Stimulated activated CD4-positive, alpha-beta T cell treated with anti-CD3 and anti-CD28 coated beads, TNF-alpha, amount 100 ng/mL, for 1 hour (primary cell): ENCODE measurements at places on chromosomes 7 and 10.

GRCh38 chr10:100749309-100750217, 4.2 kb downstream of the PAX2 start:
- DNase-seq, result no peak

DNA sequence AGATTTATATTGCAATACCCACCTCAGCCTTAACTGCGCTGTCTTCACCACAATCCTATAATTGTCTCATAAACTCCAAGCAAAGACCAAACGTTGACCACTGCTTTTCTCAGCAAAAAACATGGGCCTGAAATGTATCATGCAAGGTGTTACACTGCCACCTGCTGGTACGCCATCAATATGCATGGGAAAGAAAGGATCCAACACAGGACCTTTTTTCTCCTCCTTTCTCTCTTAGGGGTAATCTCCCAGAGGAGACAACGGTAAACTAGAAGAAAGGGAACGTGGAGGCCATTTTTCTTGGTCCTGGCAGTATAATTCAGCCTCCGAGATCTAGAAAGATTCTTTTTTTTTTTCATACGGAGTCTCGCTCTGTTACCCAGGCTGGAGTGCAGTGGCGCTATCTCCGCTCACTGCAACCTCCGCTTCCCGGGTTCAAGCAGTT, 79.1 kb upstream of the MPP7 start:
- peak; percentile 66 for DNase-seq

- DNase-seq, result no peak
Observed at GRCh38 chr10:125521721-125522680, 161.0 kb downstream of the TEX36 start.

DNA sequence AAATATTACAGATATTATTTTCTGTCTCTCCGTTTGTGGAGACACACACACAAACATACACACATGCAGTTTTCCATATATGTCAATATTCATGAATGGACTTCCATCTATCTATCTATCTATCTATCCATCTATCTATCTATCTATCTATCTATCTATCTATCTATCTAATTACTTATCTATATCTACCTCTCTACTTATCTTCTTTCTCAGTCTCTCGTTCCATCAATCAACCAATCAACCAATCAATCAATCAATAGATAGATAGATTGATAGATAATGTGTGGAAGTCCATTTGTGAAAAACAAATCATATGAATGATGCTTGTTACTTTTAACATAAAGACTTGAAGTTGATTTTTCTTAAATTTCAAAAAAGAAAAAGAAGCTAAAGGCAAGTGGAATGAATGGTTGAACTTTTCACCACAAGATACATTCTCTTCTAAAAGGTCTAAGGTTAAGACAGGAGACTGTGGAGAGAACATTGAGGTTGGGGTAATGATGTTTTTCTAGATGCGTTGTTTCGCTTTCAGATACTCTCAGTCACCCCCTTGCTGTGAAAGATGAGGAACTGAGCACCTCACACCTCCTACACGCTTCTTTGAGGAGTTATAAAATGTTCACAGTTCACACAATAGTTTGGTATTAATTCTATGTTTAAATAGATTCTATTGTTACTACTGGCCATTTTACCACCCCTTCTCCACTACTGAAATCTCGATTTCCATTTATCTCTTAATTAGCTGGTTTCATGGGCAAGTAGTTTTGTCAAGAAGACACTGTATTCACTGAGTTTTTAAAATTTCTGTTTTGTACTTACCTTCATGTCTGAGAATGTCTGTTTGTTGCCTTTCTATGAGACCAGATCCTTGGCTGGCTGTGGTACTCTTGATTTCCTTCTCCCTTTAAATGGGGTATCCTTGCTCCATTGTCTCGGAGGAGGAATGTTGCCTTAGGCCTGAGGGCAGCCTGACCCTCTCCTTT, 114.1 kb downstream of the EMX2 start:
- no peak for DNase-seq

DNA sequence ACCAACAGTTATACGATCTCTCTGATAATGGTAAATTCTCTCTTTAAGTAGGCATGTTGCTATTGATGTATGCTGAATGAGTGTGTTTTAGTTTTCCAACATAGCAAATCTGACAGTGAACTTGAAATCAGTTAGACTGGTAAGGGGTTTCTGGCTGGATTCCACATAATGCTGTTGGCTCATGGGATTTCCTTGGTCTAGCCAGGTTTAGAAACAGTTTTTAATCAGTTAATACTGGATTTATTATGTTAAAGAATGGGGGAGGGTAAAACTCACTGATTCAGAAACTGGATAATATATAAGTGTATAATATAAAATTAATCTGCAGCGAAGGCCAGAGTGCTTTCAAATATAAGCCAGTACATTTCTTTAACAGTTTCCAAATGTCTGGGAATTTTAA, 55.6 kb downstream of the PCDH15 start:
- DNase-seq, result no peak

DNA sequence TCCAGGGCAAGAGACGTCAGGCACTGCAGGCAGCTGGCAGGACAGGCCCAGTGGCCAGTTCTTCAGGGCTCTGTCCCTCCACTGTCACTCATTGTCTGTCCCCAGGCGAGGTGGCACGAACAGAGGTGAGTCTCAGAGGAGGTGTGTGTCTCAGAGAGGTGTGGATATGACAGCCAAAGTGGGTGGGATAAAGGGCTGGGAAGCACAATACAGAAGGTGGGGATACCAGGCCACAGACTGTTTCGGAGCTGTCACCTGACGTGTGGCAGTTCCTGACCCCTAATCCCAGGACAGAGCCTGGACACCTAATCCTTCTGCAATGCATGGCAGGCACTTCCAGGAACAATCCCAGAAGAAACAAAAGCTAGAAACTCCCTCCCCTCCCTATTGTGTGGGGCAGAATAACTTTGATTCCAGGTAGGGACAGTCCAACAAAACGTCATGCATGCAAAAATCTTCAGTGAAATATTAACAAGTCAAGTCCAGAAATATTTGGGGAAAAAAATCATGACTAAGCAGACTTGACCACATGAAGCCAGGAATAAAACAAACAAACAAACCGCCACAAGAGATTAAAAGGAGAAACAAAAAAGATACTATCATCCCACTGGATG, 11.6 kb downstream of the KLRG2 start:
- no peak for DNase-seq

- DNase-seq, result no peak
Observed at GRCh38 chr7:32453341-32454011, 36.7 kb downstream of the LSM5 start.

- DNase-seq, result no peak
Observed at GRCh38 chr7:42960762-42961161, 28.6 kb downstream of the MRPL32 start.

GRCh38 chr10:77090381-77091356, 546.9 kb downstream of the KCNMA1 start:
- no peak for DNase-seq

DNA sequence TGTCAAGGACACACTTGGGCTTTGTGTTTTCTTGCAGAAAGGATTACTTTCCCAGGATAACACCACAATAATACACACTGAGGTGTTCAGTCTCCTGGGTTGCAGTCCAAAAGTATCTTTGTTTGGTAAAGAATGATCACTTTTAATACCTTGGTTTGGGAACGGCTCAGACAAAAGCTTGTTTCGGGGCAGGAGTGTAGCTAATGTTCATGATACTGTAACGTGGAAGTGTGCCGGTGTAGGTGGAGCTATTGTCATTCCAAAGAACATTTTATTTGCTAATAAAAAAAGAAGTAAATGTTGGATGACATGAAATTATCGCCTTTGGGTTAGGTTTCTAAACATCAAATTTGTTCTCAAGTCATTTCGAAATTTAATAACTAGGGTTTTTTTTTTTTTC, 1.2 kb downstream of the EIF4H start:
- DNase-seq, result no peak

DNA sequence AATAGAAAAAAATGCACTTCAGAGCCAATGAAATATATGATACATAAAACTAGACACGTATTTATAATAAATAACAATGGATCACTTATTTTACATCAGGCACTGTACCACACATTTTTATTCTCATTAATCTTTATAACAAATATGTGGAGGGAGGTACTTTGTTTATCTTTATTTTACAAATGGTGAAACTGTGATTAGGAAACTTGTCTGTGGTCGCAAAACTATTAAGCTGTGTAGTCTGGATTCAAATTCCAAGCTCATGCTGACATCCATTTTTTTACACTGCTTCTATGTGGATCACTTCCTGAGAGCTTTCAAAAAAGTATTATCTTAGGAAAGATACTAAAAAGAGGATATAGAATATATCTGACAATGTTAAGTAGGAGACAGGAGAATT, 978.6 kb downstream of the SORCS1 start:
- no peak for DNase-seq

DNA sequence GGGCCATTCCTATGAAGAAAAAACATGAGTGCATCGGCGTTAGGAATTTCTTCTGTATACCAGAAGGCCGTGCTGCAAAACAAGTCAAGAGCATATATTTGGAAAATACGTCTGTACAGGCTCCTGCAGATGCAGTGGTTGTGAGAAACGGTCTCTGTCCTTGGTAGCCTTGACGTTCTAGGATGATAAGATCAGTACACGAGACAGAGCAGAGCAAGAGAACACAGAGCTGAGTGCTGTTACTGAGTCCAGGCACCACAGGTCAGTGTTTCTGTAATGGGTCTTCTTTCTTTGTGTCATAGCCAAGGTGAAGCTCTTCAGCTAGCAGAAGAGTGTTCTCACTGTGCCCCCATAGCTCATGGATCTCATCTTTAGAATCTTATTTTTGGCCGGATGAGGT, 62.8 kb downstream of the WDR37 start:
- no peak for DNase-seq

DNA sequence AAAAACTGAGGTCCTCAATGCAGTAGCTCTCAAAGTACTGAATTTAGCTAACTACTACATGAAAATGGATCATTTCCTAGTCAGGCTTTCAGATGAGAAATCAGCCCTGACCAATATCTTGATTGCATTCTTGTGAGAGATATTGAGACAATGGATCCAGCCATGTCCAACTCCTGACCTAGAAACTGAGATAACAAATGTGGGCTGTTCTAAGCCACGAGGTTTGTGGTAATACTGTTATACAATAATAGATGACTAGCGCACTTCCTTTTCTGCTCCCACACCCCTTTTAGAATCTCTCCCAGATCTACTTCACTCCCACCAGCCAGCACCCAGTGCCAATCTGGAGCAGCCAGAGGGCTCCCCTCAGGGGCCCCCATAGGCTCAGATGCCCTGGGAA, 209.3 kb upstream of the KMT2E start:
- no peak for DNase-seq

DNA sequence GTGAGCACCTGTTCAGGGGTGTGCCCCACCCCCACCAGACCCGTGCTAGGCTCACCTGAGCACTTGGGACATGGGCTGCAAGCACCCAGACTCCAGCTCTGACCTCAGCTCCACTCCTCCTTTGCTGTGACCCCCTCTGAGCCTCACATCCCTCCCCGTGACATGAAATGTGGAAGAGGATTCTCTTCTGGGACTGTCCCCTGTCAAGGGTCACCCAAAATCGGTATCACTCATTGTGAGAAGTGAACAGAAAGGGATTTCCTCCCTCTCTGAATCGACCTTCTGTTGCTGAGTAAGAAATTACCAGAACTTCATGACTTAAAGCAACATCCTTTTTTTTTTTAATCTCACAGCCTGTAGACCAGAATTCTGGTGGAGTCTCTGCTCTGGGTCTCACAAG, 6.2 kb upstream of the CHST15 start:
- no peak for DNase-seq

DNA sequence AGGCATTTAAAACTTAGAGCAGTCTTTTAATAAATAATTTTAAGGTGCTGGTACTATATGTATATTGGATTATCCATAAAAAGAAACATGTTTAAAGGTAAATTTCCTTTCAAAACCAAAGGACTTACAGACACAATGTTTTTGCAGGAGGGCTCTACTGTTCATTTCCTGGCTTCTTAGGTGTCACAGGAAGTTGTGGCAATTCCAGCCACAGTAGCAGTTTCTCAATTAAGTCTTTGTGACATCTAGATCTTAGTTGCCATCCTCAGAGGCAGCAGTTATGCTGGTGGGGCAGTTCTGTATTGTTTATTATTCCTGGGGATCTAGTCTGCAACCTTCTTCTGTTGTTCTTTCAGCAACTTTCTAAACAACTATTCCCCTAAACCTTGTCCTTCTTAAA, 460.1 kb downstream of the MAGI2 start:
- no peak for DNase-seq

- no peak for DNase-seq
Observed at GRCh38 chr7:13628239-13629001, 361.0 kb downstream of the ETV1 start.

- DNase-seq, result no peak
Observed at GRCh38 chr7:64883113-64883905, 19.8 kb upstream of the ZNF273 start.

GRCh38 chr10:21327289-21327993, 198.0 kb downstream of the SKIDA1 start:
- DNase-seq, result no peak

- DNase-seq, result no peak
Observed at GRCh38 chr10:47369251-47369894, 14.7 kb downstream of the ZNF488 start.

DNA sequence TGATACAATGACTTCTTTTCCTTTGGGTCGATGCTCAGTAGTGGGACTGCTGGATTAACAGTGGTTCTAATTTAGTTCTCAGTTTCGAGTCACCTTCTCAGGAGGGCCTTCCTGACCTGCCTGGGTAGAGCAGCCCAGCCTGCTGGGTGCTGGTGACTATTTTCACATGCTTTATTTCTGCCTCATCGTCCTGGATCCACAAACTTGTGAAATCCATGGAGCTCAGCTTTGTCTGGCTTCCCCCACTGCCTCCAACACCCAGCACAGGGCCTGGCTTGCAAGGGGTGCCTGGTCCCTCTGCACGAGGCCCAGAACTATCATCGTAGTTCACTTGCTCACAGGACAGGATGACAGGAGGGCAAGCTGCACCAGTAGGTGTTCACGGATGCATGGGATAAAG, 46.9 kb downstream of the SPOCK2 start:
- DNase-seq, result no peak

- DNase-seq, result no peak
Observed at GRCh38 chr10:88804083-88804812, 1.7 kb downstream of the LIPM start.

DNA sequence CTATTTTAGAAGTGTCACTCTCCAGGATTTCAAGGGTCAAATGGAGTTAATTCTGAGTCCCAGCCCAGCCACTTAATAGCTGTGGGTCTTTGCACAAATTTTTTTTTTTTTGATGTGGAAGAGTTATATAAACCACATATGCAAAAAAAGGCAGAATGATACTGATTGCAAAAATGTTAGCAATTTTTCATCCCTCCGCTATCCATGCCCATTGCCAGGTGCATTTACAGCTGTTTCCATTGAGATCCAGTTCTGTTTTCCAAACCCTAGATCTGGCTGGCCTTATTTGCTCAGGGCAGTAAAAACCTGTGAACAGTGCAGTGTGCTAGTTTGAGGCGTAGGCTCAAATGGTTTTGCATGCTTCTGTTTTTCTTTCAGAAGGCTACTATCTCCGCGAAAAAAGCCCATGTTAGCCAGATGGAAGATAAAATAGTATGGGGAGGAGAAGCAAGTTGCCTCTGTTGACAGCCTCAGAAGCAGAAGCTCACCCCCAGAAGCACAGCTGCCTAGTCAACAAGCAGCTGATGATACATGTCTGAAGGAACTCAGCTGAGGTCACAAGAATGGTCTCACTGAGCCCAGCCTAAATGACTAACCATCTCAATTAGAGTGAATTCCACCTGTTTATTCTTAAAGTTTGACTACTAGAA, 997 bp upstream of the ZNF138 start:
- DNase-seq, result no peak

GRCh38 chr7:98174334-98175259, 36.6 kb upstream of the BHLHA15 start:
- DNase-seq, result no peak
